ENCODE measurements at places on chromosomes 7 and 10.

DNA sequence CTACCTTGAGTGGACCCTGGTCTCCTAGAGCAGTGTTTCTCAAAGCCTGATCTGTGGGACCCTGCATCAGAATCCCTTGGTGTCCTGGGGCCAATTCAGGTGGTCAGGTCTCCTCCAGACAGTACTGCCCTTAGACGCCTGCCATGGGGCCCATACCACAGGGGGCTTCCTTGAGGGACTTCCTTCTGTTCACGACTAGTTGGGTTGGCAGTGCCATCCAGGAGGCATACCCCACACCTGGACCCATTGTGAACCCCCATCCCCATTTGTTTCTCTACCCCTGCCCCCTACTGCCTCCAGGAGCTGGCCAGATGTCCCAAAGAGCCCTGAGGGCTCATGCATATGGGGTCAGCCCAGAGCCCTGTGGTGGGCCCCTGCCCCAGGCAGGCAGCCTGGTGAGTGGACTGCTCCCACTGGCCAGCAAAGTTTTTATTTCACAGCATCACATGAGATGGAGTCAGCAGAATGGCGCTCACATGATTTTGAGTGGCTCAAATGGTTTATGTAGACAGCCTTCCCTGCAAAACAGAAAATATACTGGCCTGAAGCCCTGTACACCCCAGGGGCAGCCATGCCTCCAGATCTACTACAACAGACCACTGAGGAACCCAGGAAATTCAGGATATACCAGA, 259.9 kb upstream of the ZMIZ1 start:
- no peak for DNase-seq

- no peak for DNase-seq
Measured at GRCh38 chr10:8504499-8504898, 450.0 kb downstream of the GATA3 start.

- DNase-seq = no peak
Measured at GRCh38 chr10:88974446-88975376, 15.9 kb upstream of the FAS start.

DNA sequence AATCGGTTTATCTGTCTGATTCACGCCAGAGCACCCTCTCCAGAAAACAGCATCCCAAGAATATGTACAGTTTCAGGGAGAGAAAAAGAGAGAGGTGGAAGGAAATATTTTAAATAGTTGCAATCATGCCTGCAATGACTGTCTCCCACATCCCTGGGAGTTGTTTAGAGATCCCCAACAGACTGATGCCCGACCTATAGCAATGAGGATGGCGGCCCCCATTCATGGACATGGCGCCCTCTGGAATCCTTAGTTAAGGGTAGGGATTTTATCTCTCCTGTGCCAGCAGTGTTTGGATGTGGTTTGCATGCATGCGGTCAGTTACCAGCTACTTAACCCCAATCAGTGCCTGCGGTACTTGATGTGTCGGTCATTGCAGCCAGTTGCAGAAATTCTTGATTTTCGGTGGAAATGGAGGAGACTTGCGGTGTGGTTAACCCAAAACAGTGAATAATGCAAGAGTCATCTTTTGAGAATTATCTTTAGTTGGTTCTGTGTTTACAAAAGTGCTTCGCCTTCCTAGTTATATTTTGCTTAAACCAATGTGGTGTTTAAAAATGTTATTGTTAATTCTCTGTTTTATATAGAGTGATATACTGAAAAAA, 186.0 kb upstream of the TCF7L2 start:
- no peak for DNase-seq

GRCh38 chr7:18189500-18190126, 162.0 kb upstream of the PRPS1L1 start:
- DNase-seq = no peak

GRCh38 chr7:6546498-6547251, 4.6 kb downstream of the GRID2IP start:
- DNase-seq = no peak

DNA sequence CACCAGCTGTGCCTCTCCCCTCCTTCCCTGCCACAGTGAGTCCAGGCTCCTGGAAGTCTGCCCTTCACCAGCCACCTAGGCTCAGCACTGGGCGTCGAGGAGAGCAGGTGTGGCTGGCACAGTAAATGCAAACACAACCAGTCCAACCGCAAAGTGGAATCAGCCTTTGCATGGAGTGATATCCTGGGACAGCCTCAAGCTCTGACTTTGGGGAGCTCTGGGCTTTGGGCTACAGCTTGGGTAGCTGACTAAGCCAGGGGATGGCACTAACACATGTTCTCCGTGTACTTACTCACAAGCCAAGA, 312.4 kb downstream of the KCNMA1 start:
- no peak for DNase-seq

DNA sequence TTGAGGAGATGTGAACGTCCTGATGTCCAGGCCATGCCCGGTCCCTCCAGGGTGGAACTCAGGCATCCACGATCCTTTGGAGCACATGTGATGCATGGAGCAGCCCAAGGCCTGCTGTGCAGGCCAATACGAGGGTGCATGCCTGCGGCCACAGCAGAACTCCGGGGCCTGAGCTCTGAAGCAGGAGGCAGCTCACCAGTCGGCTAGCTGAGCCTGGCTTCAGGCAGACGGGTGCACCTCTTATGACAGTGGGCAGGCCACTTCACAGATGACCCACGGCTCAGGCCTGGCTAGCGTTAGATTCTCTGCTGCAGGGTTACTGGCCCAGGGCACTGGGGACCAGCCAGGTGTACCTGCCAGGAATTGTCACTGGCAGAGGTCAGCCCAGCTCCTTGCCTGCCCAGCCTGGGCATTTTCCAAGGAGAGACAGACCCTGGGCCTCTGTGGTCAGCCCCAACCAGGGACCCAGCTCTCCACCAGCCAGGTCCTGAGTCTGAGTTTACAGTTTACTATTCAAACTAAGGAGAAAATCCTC, 29.6 kb upstream of the INPP5A start:
- no peak for DNase-seq

GRCh38 chr7:26580064-26580591, 284.3 kb downstream of the SKAP2 start:
- no peak for DNase-seq

DNA sequence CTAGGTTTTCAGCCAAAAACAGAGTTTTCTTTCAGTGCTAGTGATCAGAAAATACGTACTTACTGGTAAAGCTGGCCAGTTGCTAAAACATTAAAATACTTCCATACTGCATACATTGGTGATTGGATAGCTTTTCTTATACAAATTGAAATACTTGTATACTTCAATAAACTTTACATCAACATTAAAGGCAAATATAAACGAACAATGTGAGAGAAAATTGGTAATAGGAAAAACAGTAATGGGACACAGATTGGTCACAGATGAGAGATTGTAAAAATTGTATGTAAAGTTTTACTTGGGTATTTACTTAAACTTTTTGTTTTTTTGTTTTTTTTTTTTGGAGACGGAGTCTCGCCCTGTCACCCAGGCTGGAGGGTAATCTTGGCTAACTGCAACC, 391.7 kb downstream of the TFEC start:
- DNase-seq = no peak

GRCh38 chr10:110413903-110414547, 83.7 kb upstream of the DUSP5 start:
- no peak for DNase-seq

GRCh38 chr10:96259150-96259549, 12.2 kb downstream of the BLNK start:
- no peak for DNase-seq

GRCh38 chr10:29600067-29600466, 34.7 kb downstream of the SVIL start:
- DNase-seq = no peak

- DNase-seq = no peak
Measured at GRCh38 chr10:128422190-128422589, 296.0 kb upstream of the MKI67 start.

DNA sequence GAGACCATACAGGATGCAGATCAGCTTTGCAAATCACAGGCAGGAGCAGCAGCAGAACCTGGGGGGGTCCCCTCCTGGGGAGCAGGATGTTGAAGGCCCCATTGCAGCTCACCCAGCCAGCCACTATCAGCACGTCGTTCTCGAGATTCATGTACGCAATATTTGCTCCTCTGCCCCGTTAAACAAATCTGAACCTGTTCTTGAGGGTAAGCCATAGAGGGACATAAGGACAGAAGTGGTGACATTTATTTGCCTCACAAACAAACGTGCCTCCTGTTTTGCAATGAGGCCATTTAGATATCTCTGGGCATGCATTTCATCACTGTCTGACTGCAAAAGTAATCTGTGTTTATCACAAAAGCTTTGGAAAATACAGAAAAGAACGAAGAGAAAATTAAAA, 87.3 kb upstream of the BAIAP2L1 start:
- no peak for DNase-seq

DNA sequence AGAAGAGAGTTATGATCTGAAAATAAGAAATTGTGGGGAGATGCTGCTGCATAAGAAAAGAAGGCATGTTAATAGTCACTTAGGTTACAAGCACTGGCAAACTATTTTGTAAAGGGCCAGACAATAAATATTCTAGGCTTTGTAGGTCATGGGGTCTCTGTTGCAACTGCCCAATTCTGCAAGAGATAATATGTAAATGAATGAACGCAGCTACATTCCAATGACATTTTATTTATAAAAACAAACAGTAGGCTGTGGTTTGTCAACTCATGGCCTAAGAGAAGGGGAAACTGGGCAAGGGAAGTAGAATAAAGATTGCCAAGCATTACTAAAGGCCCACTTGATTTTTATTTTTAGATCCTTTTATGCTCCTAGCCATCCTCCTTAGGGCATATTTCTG, 133.1 kb downstream of the RAPGEF5 start:
- DNase-seq = no peak

DNA sequence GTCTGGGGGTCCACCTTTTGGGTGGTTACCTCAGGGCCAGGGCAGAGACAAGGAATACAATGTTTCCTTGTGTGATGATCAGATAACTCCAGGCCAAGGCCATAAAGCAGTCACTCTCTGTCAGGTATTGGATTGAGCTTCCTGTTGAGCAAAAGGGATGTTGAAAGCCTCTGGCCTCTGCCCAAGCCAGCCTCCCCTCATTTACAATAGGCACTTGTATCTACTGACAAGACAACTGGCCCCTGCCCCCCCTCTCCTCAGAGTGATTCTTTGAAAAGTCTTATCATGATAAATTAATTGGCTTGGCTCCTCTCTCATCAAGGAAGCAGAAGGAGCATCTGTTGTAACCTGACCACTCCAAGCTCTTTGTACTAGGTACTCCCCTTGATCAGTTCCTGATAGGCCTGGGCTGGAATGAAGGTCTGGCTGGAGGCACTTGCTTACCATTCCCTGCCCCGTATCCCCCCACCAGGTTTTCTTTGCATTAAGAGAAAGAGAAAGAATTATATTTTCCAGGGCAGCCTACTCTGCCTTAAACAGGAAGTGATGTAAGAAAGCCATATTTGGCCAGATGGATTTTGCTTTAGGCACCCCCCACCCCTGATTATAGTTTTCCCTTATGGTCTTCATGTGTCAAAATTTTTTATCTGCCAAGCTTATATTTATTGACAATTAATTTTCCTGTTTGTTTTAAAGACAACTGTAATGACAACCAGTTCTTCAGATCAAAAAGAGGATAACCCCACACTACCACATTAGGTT, 42.1 kb upstream of the HPS1 start:
- DNase-seq = no peak

DNA sequence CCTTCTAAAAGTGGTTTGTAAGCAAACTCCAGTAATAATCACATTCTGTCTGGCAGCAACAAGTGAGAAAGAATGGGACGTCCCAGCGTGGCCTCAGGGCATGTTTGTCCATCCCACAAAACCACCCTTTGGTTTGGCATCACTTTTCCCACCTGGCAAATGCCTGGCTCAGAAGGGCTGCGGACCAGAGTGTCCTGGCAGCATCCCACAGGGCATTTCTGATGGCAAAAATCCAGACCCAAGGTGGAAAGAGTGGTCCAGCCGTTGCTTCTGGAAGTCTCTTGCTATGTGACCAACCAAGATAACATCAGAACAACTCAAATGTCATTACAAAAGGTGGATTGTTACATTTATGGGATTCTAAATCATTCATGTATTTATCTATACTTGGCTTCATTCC, 174.4 kb downstream of the CREB5 start:
- no peak for DNase-seq

DNA sequence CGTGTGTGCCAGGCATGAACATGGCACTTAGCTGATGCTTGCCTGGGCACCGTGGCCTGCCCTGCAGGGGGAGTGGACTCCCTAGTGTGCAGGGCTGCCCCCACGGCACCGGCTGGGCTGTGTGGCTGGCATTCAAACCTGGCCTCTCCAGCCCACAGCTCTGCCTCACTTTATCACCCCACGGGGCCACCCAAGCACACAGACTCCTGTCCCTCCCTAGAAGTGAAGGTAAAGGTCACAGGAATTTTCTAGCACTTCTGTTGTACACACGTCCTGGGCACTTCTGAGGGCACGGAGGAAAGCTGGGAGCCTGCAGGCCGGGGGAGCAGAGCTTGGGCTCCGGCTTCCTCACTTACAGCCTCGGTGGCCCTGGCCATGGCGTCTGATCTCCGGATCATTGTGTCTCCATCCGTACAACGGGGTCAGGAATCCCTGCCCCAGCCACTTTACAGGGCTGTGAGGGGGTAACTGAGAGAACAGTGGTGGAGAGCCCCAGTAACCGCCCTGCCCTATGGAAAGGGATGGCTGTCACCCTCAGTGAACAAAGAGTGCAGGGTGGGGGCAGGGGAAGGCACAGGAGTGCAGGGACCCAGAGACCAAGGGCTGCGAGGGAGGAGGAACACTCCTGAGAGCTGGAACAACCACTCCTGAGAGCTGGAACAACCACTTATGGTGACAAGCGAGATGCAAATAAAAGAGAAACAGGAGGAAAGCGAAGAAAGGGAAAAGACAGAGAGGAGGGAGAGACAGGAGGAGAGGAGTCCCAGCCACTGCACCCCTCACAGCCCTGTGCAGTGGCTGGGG, 3.9 kb upstream of the PYROXD2 start:
- DNase-seq = no peak

DNA sequence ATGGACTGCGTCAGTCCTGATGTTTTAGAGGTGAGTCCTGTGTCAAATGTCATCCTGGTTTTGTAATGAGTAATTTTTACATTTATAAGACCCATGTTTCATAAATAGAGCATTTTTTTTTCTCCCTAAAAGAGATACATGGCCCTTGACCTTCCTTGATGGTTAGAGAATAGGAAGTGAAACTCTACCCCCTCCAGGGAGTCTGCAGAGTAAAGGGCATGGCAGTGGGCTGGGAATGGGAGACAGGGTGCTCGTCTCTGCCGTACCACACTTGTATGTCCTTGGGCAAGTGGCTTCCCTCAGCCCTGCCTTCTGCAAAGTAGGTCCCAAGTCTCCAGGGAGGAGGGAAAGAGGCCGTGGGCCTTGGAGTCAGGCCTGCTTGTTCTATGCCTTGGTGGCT, 63.9 kb downstream of the WDFY4 start:
- no peak for DNase-seq

DNA sequence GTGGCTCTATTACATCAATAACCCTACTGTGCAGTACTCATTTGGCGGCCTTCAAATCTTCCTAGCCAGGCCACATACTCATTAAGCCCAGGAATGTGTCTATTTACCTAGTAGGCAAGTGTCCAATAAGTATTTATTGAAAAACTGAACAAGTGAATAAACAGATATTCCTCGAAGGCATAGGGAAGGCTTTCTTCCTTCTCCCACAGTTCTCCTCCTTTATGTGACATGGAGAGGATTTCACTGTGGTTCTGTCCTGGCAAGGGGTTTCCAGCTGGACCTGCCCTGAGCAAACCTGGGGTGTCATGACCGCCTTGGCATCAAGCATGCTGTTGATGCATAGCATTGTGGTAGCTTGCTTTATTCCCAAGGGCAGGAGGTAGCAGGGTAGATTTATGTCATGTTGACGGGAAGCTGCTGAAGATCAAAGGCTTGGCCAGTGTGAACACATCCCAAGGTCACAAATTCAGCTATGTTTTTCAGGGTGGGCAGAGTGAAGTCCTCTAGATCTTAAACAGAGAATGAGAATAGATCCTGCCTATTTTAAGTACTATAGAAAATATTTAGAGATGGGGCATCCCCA, 195.1 kb downstream of the INHBA start:
- no peak for DNase-seq

Data from NCI-H1436 treated with DMSO at 0.1 percent for 48 hours (cell line).